Glutamatergic neuron (in vitro differentiated cells): ENCODE measurements at places on chromosomes 4 and X.
A peak's percentile ranks its signal among the peaks of the same experiment; 100 is the strongest.

DNA sequence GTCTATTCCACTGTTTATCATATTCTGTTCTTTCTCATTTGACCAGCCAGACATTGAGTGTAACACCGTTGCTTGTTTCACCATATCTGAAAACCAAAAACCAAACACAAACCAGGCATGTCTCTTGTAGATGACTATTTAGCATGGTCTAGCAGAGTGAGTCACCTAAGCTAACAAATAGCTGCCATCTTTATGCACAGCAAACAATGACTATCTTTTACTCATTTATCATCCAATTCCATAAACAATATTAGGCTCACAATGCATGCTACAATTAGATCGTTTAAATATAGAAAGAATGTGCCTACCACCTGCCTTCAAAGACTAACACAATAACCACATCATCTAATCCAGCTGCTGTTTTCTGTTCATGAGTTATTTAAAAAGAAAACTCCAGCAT, 495.4 kb downstream of the PCDH19 start:
- no peak for DNase-seq

DNA sequence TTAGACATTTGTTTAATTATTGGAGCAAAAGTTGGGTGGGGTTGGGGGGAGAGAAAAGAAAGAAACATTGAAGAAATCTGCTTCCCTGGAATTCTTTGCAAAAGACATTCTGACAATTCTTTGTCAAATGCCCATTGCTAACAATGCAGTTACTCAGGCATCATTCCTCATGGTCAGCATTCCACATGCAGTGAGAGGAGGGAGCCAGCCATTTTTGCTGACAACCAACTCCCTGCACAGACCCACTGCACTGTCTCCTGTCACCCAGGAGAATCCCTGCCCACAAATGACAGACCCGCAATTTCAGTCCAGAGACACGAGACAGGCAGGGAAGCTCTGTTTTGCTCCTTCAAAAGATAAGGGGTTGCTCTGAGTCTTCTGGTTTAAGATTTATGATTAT, 985.1 kb upstream of the SLIT2 start:
- DNase-seq = no peak

GRCh38 chrX:132059973-132060540, 37.0 kb downstream of the STK26 start:
- DNase-seq = no peak

DNA sequence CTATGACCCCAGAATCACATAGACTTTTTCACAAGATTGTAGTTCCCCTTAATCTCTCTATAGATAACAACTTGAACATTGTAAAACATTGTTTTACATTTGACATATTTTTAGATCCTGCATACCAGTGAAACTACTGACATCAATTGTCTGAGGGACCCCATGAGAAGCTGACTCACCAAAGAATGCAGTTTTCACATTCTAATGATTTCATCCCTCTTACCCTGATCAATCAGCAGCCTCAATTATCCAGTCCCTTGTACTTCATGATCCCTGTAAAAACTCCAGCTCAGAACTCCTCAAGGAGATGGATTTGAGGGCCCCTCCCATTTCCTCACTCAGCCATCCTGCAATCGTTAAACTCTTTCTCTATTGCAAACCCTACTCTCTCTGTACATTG, 411.0 kb upstream of the NDST3 start:
- DNase-seq = no peak

DNA sequence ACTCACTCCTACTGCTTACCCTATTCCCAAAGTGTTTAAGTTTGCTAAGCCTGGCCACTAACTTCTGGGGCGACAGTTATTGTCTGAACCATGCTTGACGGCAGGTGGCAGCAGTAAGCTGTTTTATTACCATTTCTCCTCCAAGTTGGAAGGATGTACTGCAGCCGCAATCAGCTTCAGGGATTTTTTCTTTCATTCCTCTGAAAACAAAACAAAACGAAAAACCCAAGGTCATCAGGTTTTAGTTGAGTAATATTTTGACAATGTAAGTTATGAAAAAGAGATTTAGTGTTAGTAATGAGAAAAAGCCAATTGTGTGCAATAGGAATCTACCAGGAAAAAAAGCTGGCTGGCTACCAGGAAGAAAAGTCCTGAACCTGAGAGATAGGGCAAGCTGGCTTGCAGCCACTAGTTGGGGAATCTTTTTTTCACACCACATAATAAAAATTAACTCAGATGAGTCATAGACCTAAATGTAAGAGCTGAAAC, 13.2 kb upstream of the RAB9B start:
- peak; percentile 51 for DNase-seq

- DNase-seq = no peak
Observed at GRCh38 chrX:33218819-33219218, 7.5 kb upstream of the DMD start.

GRCh38 chr4:163415668-163416067, 57.9 kb downstream of the TKTL2 start:
- no peak for DNase-seq

- no peak for DNase-seq
Observed at GRCh38 chr4:33837043-33837838, 2407.1 kb downstream of the ARAP2 start.

- no peak for DNase-seq
Observed at GRCh38 chr4:78766650-78767049, 9.5 kb upstream of the BMP2K start.

DNA sequence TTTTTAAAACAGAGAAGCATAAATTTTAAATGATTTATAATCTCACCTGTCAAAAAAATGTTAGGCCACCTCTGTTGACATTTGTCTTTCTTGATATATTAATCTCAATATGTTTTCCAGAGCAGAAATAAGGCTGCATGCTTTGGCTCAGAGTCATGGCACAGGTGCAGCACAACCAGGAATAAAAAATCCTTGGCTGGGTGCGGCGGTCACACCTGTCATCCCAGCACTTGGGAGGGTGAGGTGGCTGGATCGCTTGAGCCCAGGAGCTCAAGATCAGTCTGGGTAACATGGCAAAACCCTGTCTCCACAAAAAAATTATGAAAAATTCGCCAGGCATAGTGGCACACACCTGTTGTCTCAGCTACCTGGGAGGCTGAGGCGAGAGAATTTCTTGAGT, 18.1 kb downstream of the CPLX1 start:
- DNase-seq = no peak

GRCh38 chr4:153469031-153469430, 2.9 kb downstream of the TMEM131L start:
- DNase-seq = no peak

DNA sequence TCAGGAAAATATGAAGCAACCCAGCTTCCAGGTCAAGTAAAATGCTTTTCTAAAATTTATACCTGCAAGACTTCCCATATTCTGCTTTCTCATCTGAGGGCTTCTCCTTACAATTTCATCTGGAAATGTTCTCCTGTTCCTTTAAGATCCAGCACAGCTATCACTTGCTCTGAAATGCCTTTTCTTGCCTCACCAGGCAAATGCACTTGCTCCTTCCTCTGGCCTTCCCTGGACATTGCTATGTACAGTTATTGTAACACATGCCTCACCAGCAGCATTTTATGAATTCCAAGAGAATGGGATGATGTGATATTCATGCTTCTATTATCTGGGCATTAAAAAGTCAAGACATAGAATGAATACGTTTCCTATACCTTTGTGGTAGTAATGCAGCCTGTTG, 842.1 kb upstream of the INTU start:
- DNase-seq = no peak

DNA sequence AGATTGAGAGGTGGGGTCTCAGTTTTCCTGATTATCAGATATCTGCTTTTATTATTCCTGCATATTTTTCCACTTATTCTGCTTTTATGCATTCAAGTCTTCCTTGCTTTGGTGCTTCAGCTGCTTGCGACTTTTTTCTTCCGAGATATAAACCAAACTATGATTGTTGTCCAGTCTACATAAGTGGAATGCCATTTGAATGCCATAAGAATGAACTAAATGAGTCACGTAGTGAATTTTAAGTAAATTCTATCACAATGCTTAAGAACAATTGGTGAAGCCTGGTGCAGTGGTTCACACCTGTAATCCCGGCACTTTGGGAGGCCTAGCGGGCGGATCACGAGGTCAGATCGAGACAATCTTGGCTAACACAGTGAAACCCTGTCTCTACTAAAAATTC, 189.1 kb downstream of the PCDH18 start:
- DNase-seq = no peak

DNA sequence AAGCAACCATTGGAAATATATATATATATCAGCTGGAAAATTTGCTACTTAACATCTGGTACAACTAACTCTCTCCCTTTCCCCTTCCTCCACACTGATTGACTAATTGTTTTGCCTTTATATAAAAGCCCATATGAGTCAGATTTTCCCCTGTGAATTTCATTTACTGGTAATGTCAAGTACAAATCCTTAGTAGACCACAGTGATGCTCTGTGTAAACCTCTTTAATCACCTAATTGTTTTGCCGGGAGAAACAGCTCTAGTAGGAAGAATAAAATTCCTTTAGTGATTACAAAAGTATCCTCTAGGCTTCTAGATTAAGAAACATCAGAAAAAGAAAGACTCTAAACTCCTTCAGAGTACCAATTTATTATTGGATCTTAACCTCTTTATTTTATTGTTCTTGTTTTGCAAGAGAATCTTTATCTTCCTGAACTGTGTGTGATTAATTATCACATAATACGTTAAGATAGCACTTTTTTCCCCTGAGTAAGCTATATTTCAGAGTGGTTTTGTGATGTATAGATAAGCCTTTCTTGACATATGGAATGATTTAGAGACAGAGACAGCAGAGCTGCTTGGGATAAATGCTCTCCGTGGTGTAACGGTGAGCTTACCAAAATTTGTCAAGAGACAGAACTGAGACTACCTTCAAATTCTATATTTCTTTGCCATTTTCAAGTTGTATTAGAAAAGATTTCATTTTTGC, 1606.4 kb upstream of the TENM3 start:
- DNase-seq = no peak

DNA sequence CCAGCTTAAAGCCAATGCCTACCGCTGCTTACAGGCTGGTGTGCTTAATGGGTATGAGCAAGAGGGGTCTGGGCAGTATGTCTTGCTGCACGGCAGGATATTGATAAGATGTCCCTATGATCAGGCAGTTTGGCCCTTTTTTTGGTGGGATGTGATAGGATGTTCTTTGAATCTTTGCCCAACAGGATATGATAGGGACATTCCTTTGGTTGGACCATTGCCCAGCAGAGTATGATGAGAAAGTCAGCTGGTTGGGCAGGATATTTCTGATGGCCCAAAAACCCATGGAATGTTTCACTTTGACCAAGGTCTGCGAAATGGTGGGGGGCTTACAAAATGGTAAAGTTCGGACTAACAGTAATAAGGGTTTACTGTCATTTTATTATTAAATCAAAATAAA, 1060.6 kb downstream of the STIM2 start:
- DNase-seq = no peak
